ENCODE measurements at places on chromosomes 4 and X. TPM values are rescaled to one million over a fixed set of nuclear protein-coding genes. Genes with fewer than 3 reads are reported as not detected.
A peak's percentile ranks its signal among the peaks of the same experiment; 100 is the strongest.

ADGRG4 gene
- total RNA-seq = 0.18 TPM

- DNase-seq = no peak
Measured at GRCh38 chr4:154399259-154399974, 92.2 kb downstream of the DCHS2 start.

DNA sequence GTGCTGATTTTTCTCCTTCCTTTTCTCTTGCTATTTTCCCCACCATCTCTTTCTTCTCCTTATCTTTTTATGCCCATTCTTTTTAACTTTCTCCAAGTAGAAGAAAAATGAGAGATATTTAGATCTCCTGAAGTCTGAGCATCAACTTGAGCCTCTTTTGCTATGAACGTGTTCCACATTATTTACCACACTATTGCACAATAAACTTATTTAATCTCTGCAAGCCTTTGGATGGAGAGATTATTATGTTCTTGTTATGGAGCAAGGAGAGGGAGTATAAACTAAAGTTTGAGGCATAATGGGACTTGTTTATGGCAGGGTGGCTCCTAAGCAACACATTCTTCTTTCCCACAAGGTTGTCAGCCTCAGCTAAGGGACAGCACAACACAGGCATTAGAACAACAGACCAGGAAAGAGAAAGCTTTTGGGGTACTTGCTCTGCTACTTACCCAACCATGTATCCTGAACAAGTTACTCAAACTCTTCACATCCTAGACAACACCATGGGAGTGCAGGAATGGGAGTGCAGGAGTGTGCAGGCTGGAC is 365.5 kb upstream of the BOD1L1 start:
- no peak for DNase-seq

GRCh38 chr4:143421609-143422008 is 84.9 kb downstream of the GAB1 start:
- no peak for DNase-seq

- DNase-seq = no peak
Measured at GRCh38 chrX:40272141-40272540, 174.4 kb upstream of the BCOR start.

POF1B gene
- 0.18 TPM for total RNA-seq

DDIT4L gene
- total RNA-seq = 11.5 TPM

- DNase-seq = no peak
Measured at GRCh38 chr4:24781999-24782745, 13.2 kb upstream of the SOD3 start.

PDE6B gene
- 2.5 TPM for total RNA-seq

DNA sequence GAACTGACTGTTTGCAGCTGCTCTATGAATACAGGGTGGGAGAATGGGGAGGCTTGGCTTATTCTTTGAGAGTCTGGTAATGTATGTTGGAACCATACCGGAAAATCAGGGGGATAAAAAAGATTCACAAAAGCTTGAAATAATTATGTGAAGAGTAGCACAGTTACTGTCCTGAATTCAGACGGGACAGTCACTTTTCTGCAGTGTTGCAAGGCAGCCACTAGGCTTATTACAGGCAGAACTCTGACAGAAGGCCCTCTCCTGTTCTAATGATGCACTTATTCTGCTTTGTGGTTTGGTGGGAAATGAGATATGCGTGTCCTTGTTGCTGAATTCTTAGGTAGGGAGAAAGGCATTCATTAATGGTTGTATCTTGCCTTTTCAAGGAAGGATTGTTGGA is 37.2 kb downstream of the GUCY1B1 start:
- no peak for DNase-seq

GRCh38 chr4:4696530-4696929 is 154.7 kb upstream of the STX18 start:
- DNase-seq = no peak

DNA sequence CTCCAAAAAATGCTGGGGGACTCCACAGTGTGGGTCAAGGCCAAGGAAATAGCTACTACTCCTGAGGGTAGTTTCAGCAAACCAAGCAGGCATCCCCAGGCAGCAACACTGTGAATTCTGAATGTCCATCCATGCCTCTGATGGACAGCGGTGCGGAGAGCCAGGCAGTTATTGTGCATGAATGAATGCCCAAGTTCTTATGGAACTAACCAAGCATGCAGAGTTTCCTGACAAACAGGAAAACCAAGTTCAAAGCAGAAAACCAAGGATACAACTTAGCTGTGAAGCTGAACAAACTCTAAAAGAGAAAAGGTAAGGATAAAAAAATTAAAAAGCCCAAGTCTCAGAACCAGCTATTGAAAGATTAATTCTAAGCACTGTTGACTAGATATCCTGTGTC is 642.6 kb upstream of the HS3ST1 start:
- DNase-seq = no peak

DNA sequence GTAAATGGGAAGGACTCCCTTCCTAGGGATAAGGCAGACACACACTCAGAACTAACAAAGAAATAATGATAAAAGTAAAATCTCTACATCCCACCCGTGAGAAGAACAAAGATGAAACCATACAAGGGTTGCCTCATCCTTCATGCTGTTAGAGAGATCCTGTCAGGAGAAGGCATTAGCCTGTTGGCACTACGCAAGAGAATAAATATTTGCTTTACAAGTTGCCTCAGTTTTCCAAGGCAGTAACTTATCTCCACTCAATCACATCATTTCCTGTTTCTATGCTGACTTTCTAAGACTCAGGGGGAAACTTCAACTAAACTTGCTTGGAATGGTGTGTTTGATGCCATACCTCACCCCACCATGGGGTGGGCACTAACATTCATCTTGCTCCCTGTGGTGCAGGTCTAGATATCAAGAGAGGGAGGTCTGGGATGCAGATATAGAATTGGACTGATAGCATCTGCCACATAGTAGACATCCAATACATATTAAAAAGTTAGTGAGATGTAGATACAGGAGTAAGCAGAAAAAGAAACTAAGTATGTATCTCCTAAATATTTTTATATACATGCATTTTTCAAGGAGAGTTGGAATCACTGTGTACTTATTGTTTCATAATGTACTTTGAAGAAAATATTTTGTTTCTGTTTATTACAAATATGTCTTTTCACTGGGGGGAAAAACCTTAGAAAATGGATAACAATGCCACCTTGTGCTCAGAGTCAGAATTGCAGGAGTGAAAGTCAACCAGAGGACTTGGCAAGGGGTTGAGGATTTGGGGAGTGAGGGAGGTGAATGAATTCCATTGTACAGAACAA is 57.2 kb upstream of the BEX4 start:
- DNase-seq = no peak

DNA sequence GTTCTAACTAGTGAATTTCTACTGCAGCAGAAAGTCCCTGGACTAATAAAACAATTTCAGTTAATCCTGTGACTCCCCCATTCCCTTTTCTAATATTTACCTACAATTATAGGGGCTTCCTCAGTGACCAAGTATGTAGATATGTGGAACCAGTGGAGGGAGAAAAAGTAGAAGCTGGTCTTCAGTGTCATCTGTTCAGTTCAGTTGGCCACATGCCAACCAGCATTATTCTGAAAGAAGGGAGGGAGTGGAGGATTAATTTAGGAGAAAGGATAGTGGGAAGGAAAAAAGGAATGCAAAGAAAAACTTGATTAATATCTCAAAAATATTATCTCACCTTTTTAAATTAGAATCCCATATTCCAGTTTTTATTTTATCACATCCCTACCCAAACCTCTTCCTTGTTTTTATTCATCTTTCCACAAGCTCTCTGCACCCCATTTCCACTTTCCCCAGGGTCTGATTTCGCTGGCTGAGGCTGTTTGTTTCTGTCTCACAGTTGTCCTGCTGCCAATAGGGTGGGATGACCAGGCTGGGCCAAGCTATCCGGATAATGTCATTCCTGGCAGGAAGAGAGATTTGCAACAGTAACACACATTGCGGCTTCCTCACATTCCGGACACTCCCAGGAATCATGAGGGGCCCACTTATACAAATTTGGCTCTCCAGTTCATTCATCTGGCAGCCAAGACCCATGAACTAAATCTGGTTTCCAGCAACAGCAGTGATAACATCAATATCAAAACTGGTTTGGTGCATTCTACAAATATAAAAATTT is 24.6 kb upstream of the ANTXR2 start:
- DNase-seq = peak; percentile 73

RNF128 gene
- total RNA-seq = 3.0 TPM

- DNase-seq = no peak
Measured at GRCh38 chr4:1583051-1583785, 100.9 kb downstream of the FAM53A start.

- no peak for DNase-seq
Measured at GRCh38 chr4:120452001-120452400, 385.4 kb upstream of the MAD2L1 start.

TKTL2 gene
- total RNA-seq = 0.18 TPM

DNA sequence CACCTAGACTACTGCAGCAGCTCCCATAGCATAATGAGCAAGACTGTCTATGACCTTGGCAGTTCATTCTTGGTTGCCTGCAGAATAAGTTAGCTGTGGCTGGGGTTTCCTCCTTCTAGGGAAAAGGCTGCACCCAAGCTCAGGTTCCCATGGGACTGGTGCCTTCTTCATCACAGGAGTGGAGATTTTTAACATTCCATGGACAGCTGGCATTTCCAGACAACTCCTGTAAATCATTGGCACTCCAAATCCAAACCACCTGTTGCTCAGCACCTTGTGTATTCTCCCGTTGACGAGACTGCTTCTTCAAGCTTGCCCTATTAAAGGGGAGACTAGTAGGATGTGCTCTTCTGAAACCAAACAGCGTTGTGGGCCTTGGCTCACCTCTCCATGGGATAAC is 7.8 kb upstream of the NUP54 start:
- no peak for DNase-seq

SERTM2 gene
- 0.76 TPM for total RNA-seq
